Stimulated activated CD4-positive, alpha-beta T cell treated with anti-CD3 and anti-CD28 coated beads, Interleukin-15, amount 100 ng/mL, for 24 hours (primary cell): ENCODE measurements at places on chromosomes 11 and 22.

GRCh38 chr11:83569134-83569805 is 283.1 kb upstream of the CCDC90B start:
- DNase-seq: no peak

DNA sequence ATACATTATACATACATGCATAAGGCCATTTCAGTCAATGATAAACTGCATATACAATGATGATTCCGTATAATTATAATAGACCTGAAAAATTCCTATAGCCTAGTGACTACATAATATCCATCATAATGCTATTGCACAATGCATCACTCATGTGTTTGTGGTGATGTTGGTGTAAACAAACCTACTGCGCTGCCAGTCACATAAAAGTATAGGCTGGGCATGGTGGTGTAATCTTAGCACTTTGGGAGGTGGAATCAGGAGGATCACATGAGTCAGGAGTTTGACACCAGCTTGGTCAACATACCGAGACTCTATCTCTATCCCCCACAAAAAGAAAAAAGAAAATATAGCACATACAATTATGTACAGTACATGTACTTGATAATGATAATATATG is 163.7 kb upstream of the DDI1 start:
- no peak for DNase-seq

- no peak for DNase-seq
Measured at GRCh38 chr11:823441-824291, 4.1 kb upstream of the CRACR2B start.

GRCh38 chr11:62449451-62449851 is 30.6 kb downstream of the SCGB1A1 start:
- no peak for DNase-seq

- no peak for DNase-seq
Measured at GRCh38 chr11:104106136-104106754, 57.7 kb downstream of the PDGFD start.

DNA sequence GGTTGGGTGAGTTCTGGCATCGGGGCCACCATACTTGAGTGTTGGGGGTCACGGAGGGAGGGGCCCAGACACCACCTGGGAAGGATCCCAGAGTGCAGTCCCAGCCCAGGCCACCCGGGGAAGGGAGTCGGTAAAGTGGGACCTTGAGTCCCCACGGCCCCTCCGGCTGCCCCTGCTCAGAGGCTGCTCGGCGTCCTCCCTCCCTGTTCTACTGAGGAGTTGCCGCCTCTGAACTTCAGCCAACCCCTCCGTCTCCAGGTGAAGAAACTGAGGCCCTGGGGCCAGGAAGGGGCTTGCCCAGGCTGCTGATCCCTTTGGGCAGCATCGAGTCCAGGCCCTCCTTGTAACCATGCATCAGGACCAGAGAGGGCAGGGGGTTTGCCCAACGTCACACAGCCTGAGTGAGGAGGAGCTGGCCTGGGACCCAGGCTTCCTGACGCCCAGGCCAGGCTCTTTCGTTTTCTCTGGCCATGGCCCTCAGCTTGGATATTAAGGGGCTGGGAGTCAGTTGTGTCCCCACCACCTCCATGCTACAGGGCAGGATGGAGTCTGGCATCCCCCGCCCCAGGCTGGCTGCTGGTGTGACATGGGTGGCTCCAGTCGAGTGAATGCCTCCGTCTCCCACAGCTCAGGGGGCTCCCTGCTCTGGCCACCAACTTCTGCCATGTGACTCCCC is 1.3 kb downstream of the PARVG start:
- peak; percentile 50 for DNase-seq

- DNase-seq: no peak
Measured at GRCh38 chr11:134433806-134434205, 21.8 kb upstream of the B3GAT1 start.

DNA sequence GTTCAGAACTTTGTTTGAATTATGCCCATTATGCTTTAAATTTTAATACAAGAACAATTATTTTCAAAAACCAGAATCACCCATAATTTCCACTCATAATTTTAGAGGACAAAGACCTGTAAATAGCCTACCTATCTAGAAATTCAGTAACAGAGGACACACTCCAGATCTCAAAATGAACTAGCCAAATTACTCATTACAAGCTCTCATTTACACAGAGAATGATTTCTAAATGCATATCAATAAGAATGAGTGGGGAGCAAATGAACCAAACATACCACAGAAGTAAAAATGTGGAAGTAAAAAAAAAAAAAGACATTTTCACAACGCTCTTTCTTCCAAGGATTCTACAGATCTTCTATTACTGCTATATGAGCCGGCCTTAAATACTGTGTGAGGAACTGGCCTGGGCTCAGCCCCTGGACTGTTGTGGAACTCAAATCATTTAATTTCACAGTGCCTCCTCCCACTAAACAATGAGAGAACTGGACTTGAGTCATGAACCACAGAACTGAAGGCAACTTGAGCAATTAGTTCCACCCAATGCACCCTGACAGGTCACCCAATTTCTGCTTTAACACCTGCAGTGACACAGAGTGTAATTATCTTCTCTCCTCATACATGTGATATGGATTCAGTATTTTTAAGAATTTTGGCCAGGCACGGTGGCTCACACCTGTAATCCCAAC is 8.0 kb downstream of the MRTFA start:
- peak; percentile 20 for DNase-seq

GRCh38 chr22:20423008-20423905 is 14.4 kb downstream of the SCARF2 start:
- DNase-seq: no peak

GRCh38 chr11:118602331-118602730 is 5.1 kb upstream of the PHLDB1 start:
- DNase-seq: no peak

- DNase-seq: no peak
Measured at GRCh38 chr11:2704356-2704755, 4.6 kb upstream of the KCNQ1OT1 start.

- peak; percentile 25 for DNase-seq
Measured at GRCh38 chr11:103601225-103601846, 435.1 kb upstream of the DDI1 start.

DNA sequence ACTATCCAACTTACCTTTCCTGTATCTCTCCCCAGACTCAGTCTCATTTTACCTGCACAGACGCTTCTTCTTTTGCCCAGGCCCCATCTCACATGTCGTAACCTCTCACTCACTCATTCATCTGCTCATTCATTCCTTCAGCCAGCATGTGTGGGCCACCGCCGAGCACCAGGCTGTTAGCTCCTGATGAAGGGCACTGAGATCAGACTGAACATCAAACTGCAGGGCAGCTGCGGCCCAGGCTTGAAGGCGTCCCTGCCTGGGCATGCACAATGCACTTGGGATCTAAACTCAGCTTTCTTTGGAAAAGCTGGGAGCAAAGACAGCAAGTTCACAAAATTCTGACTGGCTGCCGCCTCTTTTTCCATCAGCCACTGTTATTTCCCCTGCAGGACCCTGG is 1456.3 kb downstream of the BRD1 start:
- DNase-seq: no peak

DNA sequence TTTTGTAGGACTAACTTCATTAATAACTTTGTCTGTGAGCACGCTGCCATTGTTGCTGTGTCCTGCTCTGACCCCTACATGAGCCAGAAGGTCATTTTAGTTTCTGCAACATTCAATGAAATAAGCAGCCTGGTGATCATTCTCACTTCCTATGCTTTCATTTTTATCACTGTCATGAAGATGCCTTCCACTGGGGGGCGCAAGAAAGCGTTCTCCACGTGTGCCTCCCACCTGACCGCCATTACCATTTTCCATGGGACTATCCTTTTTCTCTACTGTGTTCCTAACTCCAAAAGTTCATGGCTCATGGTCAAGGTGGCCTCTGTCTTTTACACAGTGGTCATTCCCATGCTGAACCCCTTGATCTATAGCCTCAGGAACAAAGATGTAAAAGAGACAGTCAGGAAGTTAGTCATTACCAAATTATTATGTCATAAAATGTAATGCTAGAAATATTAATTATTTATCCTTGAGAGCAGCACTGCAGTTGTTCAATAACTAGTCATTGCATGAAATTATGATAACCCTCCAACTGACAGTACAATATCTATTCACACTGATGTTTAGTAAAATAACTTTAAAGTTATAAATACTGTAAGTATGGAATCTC is 46.4 kb upstream of the OR5D13 start:
- DNase-seq: no peak

GRCh38 chr11:120587299-120587698 is 75.8 kb downstream of the GRIK4 start:
- no peak for DNase-seq

DNA sequence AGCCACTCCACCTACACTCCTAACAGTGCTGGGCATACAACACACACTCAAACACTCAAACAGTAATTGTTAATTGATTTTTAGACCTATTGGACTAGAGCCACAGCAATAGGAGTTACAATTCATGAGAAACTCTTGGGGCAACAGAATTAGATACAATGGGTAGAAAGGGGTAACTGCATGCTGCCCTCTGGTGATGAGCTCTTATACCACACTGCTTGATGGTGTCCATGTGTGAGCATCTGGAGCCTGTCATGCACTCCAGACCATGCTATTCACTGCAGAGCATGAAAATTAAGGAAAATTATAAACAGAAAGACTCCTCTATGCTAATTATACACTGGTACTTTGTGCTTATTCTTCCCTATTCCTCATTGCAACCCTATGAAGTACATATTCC is 975.5 kb upstream of the CCDC90B start:
- no peak for DNase-seq

GRCh38 chr11:60905551-60906113 is 753 bp downstream of the PRPF19 start:
- DNase-seq: peak; percentile 33

DNA sequence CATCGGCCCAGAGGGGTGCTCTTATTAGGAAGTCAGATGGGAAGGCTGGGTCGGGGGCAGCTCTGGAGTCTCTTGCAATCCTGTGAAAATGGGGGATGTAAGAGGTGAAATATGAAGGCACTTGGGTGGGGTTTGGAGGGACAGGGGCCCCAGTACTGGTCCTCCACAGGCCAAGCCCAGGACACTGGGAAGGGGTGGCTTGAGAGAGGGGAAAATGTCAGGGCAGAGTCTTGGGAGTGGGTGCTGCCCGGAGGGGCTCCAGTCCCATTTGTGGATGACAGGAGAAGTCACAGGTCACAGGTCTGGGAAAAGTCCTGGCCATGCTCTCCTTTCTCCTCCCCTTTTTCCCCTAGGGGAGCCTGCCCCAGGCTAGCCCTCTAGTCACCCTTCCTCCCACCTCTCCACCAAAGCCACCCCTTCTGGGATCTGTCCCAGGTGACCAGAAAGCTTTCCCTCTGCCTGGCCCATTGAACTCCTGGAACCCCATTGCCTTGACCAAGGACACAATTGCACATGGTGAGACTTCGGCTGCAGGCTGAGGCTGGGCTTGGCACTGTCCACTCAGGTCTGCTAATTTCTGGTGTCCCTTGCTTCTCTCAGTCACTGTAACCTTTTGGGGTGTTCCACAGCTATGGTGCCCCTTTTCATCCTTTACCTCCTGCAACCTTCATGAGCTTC is 1465.0 kb downstream of the TBC1D22A start:
- no peak for DNase-seq

GRCh38 chr11:69654001-69654659 is 13.2 kb downstream of the CCND1 start:
- no peak for DNase-seq

GRCh38 chr11:18696638-18697225 is 1.8 kb upstream of the TMEM86A start:
- DNase-seq: no peak

DNA sequence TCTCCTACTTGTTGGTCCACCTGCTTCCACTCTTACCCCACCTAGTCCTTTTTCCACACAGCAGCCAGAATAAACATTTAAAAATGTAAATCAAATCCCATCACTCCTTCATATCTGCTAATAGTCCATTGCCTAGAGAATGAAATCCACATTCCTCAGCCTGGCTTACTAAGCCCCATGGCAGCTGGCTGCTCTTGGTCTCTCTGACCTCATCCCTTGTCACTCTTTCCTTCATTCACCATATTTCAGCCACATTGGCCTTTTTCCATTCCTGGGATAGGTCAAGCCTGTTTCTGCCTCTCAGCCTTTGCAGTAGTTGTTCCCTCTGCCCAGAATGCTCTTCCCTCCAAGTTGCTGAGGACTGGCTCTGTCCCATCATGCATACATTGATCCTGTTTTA is 512.8 kb downstream of the INSC start:
- no peak for DNase-seq

DNA sequence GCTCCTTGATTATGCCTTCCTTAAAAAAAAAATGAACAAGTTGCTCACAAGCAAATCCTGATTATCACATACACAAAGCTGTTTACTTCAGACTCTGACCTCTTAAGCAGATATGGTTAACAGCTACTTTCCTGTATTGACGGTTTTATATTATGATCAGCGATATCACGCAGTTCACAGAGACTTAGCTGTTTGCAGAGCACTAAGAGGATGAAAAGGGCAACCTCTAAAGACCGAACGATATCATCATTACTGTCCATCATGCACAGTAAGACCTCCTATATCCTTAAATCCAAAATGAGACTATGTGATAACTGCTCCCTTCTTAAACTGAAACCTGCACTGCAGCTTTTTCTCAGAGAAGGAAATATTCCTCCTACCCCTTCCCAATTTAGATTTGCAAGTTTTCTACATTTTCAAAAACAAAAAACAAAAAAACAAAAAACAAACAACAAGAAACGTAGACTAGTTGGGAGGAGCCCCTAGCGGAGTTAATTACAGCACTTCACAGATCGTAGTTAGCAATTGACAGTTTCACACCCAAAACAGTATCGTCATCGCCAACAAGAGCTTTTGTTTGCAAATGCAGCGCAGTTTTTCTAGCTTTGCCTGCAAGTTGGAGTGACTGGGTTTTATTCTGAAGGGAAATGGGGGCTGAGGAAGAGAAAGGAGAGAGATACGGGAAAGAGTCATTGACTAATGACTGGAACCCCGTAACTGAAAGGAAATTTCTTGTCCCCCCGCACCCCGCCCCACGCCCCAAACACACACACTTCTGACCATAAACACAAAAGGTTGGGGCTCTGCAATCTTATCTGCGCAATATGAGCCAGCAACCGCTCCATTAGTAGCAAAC is 1.2 kb downstream of the DDX6 start:
- DNase-seq: peak; percentile 52
